PC-9 (cell line): ENCODE measurements at places on chromosomes 1 and 21. TPM values are rescaled to one million over a fixed set of nuclear protein-coding genes. Genes with fewer than 3 reads are reported as not detected.
A peak's percentile ranks its signal among the peaks of the same experiment; 100 is the strongest.

The RAB25 gene
- 129 and 194 TPM in 2 replicates for total RNA-seq

- no peak for DNase-seq
- H3K27ac ChIP-seq: no peak overlapping the region
- no peaks in the 10 kb centered on the region; the same call in 1 of the 2 replicates for H3K27me3 ChIP-seq
- no peaks in the 10 kb centered on the region for H3K36me3 ChIP-seq
These were observed 6.3 kb upstream of the PLD5 start for GRCh38 chr1:242530761-242531160.

DNA sequence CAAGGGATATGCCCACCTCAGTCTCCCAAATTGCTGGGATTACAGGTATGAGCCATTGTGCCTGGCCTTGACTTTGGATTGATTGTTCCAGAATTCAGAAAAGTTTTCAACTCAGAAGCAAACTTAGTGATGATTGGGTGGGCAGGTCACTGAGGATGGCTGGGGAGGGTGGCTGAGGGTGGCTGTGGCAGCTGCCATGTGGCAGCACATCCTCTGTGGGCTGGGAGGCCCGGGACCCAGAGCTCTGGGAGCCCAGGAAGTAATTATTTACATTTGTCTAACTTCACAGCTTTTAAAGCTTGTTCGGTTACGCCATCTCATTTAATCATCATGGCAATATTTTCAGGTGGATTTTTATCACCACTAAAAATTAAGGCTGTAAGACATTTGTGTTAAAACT lies 76.1 kb downstream of the SCCPDH start:
- H3K4me3 ChIP-seq: no peak overlapping the region
- H3K36me3 ChIP-seq: no peaks in the 10 kb centered on the region
- H3K4me1 ChIP-seq: no peaks in the 10 kb centered on the region
- no peak for DNase-seq

The SLC9C2 gene
- total RNA-seq: not detected in 2 replicates

GRCh38 chr1:151716405-151716762 lies 219 bp downstream of the CELF3 start:
- H3K4me3 ChIP-seq: no peak overlapping the region
- no peak overlapping the region for H3K27ac ChIP-seq
- H3K4me1 ChIP-seq: no peaks in the 10 kb centered on the region
- no peaks in the 10 kb centered on the region for H3K36me3 ChIP-seq
- peaks cover 60% of the 10 kb centered on the region for H3K27me3 ChIP-seq

DNA sequence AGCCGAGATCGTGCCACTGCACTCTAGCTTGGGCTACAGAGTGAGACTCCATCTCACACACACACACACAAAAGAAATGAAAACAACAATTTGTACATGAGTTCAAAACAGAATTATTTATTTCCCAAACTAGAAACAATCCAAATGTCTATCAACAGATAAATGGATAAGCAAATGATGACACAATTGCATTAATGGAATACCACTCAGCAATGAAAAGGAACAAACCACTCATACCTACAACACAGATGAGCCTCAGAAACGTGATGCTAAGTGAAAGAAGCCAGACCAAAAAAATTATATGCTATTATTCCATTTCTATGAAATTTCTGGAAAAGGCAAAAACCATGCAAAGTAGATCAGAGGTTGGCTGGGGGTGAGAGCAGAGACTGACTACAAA lies 2.0 kb upstream of the PGD start:
- peaks cover 12% of the 10 kb centered on the region for H3K4me1 ChIP-seq
- H3K4me3 ChIP-seq: 0 out of 2 replicates have a peak overlapping the region, but pooled peaks have one; percentile 94
- H3K27ac ChIP-seq: no peak overlapping the region
- peaks cover 19% of the 10 kb centered on the region for H3K36me3 ChIP-seq
- no peaks in the 10 kb centered on the region for H3K27me3 ChIP-seq
- no peak for DNase-seq

DNA sequence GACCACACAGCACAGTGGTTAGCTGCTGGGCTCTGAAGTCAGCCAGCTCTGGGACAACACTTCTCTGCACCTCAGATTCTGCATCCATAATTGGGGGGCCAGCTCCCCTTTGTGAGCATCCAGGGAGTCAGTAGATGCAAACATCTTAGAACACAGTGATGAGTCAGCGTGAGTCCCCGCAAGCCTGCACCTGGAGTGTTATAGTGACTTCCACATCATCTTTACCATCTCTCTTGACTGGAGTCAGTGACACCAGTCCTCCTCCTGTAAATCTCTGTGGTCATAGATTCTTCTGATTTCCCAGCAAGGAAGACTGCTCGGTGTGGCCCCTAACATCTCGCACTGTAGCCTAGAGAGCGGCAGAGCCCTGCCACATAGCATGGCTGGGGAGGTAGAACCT lies 13.9 kb upstream of the EDN2 start:
- H3K36me3 ChIP-seq: no peaks in the 10 kb centered on the region
- peak overlapping the region; percentile 67 for H3K27ac ChIP-seq
- H3K4me3 ChIP-seq: no peak overlapping the region
- DNase-seq: peak; percentile 62

GRCh38 chr1:62800825-62801306 lies 16.9 kb downstream of the ATG4C start:
- no peak overlapping the region for H3K4me3 ChIP-seq
- no peaks in the 10 kb centered on the region for H3K36me3 ChIP-seq
- H3K4me1 ChIP-seq: no peaks in the 10 kb centered on the region
- H3K27ac ChIP-seq: no peak overlapping the region
- DNase-seq: no peak

DNA sequence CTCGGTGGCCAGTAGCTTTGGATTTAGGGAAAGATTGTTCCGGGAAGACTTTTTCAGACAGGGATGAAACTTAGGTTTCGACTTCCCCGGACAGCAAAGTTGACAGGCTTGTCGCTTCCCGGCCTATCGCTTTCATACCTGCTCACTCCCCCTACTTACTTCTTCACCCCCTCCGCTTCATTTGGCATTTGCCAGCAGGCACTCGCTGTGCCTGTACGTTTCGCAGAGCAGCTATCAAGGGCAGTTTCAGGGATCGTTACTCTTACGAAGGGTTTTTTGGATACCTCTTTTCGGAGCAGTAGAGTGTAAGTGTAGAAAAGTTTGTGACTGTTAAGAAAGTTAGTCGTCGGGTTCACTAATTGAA lies 393 bp downstream of the BLZF1 start:
- peak overlapping the region; percentile 93 for H3K4me3 ChIP-seq
- peaks cover 34% of the 10 kb centered on the region for H3K4me1 ChIP-seq
- peak overlapping the region; percentile 83 for H3K27ac ChIP-seq
- H3K36me3 ChIP-seq: peaks cover 24% of the 10 kb centered on the region
- DNase-seq: no peak

GRCh38 chr1:179156026-179156425 lies 73.5 kb downstream of the ABL2 start:
- H3K4me1 ChIP-seq: peaks cover 13% of the 10 kb centered on the region
- no peak for DNase-seq
- H3K27ac ChIP-seq: no peak overlapping the region; the same call in 1 of the 2 replicates
- H3K27me3 ChIP-seq: no peaks in the 10 kb centered on the region

DNA sequence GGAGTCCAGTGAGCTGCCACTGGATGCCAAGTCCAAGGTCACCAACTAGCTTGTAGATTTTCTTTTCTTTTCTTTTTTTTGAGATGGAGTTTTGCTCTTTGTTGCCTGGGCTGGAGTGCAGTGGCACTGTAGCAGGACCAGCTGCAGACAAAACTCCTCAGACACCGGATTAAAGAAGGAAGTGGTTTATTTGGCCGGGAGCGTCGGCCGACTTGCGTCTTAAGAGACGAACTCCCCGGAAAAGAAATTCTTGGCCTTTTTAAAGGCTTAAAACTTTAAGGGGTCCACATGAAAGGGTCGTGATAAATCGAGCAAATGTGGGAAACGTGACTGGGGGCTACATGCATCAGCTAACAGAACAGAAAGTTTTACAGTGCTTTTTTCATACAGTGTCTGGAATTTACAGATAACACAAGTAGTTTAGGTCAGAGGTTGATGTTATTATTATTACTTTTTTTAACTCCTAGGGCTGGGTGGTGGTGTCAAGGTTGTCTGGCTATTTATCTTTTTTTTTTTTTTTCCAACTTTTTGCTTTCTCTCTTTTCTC lies 36.4 kb upstream of the CFAP126 start:
- no peaks in the 10 kb centered on the region for H3K36me3 ChIP-seq
- H3K4me1 ChIP-seq: peaks cover 21% of the 10 kb centered on the region
- H3K4me3 ChIP-seq: no peak overlapping the region
- no peak for DNase-seq
- no peak overlapping the region for H3K27ac ChIP-seq
